ENCODE measurements at places on chromosomes 3 and 15.

GRCh38 chr15:25711691-25712090 lies 151.4 kb downstream of the ATP10A start:
- DNase-seq: no peak

- no peak for DNase-seq
Observed at GRCh38 chr3:161549261-161549660, 52.7 kb downstream of the OTOL1 start.

DNA sequence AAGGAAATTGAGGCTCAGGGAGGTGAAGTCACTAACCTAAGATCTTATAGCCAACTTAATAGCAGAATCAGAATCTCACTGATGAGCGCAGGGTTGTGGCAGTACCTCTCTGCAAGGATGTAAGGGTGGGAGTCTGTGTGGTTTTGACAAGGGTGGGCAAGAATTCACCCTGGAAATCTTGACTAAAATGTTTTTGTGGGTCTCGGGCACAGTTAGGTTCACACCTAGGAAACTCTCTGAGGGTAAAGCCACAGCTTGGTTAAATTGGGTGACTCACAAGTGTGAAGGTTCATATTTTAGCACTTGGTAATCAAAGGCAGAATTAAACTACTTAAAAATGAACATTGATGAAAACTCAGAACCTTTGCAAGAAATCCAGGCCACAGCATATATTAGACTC lies 178.2 kb upstream of the EOMES start:
- no peak for DNase-seq

GRCh38 chr3:185729337-185730055 lies 95.3 kb downstream of the IGF2BP2 start:
- DNase-seq: no peak

DNA sequence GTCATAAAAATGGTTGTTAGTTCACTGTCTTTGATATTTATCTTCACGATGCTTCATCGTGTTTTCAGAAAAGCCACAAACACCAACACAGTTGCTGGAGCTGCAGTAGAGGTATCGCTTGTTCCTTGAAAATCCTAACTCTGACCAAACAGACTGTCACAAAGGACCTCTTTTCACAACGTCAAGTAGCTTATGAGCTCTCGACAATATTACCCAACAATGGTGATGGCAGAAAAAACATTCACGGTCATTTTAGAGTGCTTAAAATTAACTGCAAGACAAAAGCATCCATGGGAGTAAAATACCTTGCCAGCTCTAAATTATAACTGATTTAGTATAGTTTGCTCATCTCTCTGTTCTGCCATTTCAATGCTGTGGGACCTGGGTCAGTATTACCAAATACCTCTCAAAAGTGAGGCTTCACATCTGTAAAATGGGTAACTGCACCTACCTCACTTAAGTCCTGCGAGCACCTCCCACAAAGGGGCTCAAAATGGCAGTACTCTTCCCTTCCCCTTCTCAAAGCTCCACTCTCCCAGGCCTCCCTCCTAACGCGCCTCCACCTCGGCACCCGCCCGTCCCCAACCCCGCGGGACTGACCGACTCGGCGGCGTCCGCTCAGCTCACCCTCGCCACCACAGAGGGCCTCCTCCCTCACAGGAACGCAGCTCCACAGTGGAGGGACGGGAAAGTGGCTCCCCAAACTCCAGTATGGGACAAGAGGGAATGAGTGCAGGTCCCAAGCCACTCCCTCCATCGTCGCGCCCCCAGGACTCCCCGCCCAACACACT lies 546 bp downstream of the TRIM59 start:
- DNase-seq: no peak

GRCh38 chr3:102447272-102447671 lies 12.5 kb downstream of the ZPLD1 start:
- no peak for DNase-seq

DNA sequence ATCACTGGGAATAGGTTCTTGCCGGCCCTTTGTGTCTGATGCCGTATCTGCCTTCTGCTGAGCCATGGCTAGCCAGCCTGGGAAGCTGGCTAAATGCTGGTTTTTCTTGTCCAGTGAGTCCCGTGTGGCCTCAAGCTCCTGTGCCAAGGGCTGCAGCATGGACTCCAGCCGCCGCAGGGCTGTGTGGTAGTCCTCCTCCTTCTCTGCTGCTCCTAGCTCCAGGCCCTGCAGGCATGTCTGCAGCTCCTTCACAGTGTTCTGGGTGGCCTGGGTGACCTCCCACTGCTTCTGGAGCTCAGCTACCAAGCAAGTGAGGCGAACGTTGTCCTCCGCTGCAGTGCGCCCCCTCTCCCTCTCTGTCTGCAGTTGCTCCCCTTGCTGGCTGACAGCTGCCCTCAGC lies 24.9 kb downstream of the CXCR6 start:
- no peak for DNase-seq

DNA sequence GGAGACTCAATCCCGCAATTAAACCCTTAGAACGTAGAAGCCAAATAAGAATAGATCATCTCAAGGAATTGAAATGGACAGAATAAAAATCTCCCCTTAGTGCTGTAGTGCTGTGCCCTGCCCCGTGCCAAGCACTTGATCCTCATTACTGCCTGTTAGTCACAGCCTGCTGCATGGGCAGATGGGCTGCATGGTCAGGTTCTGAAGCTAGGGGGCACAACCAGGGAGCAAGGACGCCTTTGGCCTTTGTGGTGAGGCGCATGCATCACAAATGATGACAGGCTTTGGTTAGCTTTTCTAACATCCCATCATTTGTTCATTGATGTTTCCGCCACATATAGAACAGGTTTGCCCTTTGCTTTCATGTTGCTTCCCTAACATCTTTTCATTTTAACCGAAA lies 336.3 kb upstream of the ADAMTS9 start:
- DNase-seq: no peak

Data from stimulated activated CD4-positive, alpha-beta T cell treated with anti-CD3 and anti-CD28 coated beads, Interleukin-1b, Interleukin-23, amount 100 ng/mL, for 48 hours (primary cell).